Activated T-helper 1 cell treated with Interleukin-2 at 50 U/mL for 16 hours (primary cell): ENCODE measurements at places on chromosomes 4 and X.

GRCh38 chr4:84865600-84865999, 100.9 kb downstream of the WDFY3 start:
- DNase-seq, result no peak

DNA sequence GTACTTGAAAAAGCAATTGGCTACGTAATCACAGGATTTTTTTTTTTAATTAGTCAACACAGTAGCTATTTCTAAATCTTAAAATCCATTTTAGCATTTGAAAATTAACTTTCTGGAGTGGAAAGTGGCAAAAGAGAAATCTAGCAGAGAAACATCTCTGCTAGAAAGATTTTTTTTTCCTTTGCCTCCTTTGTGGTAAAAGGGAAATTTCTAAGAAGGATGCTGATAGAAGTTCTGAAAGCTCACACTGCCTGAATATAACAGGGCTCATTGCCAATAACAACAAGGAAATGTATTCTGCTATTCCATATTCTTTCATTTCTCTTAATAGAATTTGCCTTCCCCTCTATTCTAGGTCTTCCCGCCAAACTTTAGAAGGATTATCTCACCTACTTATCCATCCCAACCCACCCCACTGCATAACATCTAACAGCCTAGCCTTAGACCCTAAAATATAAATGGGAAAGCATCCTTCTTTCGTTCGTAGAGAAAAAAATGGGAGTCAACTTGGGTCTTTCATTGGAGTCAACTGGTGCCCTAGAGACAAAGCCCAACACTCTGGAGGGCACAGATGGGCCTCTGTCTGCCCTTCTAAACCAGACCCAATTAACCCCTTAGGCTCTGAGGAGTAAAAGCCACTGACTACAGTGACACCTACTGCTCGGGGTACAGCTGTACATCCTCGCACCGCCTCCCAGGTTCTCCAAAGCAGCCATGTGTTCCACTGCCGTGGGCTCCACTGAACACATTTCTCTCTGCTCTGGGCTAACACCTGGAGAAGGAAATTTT, 103.9 kb downstream of the MAML3 start:
- no peak for DNase-seq

DNA sequence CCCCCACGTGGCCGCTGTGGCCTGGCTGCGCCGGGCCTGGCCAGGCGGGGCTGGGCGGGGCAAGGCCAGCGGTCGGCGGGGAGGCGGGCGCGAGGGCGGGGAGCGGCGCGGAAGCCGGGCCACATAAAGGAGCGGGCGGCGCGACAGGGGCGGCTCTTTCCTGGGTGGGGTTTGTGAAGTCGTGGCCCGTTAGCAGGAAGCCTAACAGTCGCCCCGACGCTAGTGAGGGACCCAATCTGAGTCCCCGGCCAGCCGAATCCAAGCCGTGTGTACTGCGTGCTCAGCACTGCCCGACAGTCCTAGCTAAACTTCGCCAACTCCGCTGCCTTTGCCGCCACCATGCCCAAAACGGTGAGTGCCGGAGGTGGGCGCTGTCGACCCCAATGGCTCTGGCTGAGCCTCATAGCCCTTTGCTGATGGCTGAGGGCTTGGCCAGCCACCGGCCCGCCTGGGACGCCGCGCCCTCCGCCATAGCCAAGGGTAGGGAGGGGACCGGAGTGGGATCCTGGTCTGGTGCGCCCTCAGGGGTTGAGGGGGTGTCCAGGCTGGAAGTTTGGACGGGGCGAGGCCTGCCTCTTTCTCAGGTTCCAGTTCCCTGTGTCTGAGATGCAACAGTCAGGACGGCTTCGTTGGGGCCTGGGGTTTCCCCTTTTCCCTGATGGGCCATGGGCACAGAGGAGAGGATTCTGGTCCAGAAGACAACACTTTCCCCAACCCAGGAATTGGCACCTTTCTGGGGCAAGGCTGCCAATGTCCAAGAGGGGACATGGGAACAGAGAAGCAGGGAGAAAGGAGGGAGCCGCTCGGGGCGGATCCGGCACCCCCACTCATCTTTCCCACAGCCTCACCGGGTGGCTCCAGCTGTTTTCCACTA, at the start of gene MSN:
MSN (plus strand) TSS at position 152 of the 874 bp plus-strand sequence; CDS start at position 340, 188 bp downstream.
- DNase-seq, result peak; percentile 65

GRCh38 chr4:37978248-37978924, 18.2 kb downstream of the PTTG2 start:
- no peak for DNase-seq

DNA sequence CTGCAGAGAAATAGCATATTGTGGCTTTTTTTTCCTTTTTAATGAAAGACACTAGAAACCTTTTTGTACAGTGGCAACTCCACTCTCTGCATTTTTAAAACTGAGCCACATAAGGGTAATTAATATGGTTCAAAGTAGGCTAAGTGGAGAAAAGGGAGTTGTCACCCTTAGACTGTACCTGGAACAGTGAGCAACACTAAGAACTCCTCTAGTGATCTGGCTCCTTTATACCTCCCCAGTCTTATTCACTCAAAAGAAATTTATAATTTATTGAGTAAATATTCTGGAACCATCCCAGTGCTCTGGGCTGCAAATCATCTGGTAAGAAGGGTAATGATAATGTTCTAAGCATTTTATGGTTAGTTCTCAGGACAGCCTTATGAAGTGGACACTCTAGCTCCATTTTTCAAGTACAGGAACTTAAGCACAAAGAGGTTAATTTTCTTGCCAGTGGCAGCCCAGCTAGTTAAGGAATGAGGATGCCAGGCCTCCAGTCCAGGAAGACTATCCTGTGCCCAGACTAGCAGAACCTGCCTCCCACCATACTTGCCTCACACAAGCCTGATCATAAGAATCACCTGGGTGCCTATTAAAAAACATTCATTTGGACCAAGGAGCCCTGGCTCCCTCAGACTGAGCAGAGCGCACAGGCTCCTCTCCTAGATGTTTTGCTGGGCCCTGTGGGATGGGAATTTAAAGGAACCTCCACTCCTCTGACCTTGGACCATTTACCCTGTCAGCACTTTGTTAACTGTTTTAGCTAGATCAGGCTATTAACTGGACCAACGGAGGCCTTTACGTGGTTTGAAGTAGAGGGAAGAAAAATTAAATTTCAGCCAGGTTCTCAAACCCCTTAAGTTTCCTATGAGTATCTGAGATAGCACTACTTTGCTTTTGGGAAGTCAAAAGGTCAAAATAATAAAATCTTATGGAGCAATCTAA, 102.6 kb downstream of the PDE5A start:
- no peak for DNase-seq

- DNase-seq, result no peak
Observed at GRCh38 chr4:182608525-182608924, 308.7 kb downstream of the DCTD start.

DNA sequence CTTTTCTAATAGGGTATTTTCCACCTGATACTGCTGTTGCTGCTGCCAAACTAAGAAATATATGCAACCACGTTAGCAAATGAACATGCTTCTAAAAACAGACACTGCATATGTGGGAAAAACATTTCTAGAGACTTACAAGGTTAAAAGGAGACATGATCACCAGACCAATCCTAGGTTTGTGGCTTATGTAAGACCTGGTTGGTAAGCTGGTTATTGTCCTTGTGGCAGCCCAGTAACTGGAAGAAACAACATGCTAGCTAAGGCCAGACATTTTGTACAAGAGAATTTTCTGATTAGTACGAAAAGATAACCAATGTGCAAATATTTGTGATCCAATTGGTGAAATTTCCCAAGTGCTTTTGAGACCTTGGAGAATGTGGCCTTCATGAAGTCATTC, 112.0 kb downstream of the AFF2 start:
- no peak for DNase-seq

GRCh38 chr4:159435561-159436023, 332.7 kb downstream of the RAPGEF2 start:
- DNase-seq, result no peak

DNA sequence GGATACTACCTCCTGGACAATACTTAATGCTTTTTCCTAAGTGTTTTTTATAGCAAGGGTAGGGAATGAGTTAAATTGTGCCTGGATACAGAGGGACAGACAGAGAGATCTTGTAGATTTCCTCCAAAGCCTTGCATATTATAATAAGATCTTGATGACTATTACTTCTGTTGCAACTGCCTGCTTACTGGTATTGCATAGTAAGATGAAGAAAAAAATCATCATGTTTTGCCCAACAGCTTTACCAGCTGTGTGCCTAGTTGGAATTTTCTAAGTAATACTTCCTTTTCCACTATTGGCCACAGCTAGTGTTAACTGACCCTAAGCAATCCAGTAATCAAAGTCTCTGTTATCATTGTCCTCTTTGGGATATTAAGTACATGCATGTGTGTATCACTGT, 139.0 kb downstream of the DCK start:
- no peak for DNase-seq

DNA sequence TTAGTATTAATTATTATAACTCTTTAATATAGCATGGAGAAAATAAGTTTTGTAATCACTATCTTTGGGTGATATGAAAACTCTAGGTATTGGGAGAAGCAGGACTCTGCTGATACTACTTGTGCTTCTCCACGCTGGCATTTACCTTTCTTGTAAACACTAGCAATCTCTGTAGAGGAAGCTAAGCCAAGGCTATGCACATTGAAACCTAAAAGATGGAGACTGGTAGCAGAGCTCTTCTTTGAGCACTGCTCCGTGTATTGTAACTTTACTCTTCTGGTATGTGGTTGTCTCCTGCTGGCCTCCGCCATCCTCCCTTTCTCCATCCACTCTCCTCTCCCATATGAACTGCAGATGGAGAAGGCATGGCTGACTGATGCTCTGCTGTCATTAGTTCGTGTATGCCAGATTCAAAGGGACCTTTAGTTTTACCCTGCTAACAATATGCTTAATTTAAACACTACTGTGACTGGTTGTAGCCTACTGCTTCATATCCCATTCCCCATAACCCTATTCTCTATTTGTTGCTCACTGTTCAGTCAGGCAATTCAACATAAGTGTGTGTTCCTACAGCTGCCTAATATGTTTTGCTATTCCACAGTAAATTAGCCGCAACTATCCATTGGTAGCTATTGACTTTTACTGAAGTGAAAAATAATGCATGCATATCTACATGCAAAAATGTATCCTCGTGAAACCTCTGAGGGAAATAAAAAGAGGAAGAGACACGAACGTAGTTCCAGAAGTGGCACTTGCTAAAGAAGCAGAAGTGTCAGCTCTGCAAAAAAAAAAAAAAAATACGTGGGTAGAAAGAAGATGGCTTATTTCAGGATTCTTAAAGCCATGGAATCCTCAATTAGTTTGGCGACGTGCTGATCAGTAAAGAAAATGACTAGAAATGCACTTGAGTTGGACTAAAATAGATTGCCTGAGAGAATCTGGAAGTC, 55.6 kb upstream of the CCSER1 start:
- no peak for DNase-seq

- DNase-seq, result no peak
Observed at GRCh38 chr4:106471151-106471550, 102.6 kb upstream of the GIMD1 start.

DNA sequence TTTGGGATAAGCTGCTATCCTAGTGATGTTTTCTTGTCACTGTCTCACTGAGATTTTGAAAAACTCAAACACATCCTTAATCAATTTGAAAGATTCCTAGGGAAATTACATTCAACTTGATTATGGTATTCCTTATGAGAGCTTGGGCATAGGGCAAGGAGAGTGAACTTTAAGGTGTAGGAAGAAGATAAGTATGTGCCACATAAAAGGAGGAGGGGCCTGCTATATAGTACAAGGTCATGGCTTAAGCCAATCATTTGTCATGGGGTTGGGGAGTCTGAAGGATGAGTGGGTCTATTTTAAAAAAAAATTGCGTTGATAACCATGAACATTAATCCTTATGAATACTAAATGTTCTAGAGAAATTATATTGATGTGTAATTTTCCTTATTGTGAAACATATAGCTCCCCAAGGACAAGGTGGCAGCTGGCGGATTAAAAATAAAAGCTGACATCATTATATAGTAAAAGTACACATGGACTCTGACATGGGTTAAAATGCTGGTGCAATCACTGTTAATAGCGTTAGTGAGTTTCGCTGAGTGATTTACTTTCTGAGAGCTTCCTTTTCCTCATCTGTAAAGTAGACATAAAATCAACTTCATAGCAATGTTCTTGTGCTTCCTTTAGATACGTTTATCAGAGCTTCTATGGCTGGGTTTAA, 17.4 kb downstream of the GALNT7 start:
- DNase-seq, result no peak

- no peak for DNase-seq
Observed at GRCh38 chrX:20320461-20321159, 53.9 kb upstream of the RPS6KA3 start.

- no peak for DNase-seq
Observed at GRCh38 chrX:53305996-53306937, 24.9 kb upstream of the IQSEC2 start.

GRCh38 chrX:31570658-31571057, 498.8 kb upstream of the FTHL17 start:
- no peak for DNase-seq

- DNase-seq, result no peak
Observed at GRCh38 chr4:159443975-159444374, 341.1 kb downstream of the RAPGEF2 start.

DNA sequence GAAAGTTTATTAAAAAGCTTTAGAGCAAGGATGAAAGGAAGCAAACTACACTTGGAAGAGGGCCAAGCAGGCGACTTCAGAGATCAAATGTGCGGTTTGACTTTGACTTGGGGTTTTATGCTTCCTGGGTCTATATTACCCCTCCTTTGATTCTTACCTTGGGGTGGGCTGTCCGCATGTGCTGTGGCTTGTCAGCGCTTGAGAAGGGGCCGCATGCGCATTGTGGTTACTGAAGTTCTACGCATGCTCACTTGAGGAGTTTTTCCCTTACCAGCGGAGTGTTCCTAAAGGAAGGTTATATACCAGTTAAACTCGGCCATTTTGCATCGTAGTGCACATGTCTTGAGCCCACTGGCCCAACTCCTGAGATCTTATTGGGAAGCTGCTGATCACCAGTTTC, 9.9 kb downstream of the ZNF157 start:
- DNase-seq, result peak; percentile 49
